ENCODE measurements at places on chromosomes 2 and 18. TPM values are rescaled to one million over a fixed set of nuclear protein-coding genes. Genes with fewer than 3 reads are reported as not detected.

GALNT13 gene
- 0.28 TPM for total RNA-seq

GPR75 gene
- total RNA-seq: 0.57 TPM

ERICH2 gene
- not detected for total RNA-seq

ZNF892 gene
- total RNA-seq: 5.3 TPM

MSTN gene
- total RNA-seq: 0.19 TPM

CNGA3 gene
- total RNA-seq: 0.09 TPM

ABCG8 gene
- under 0.01 TPM for total RNA-seq

CCDC102B gene
- total RNA-seq: 6.1 TPM

TBC1D8 gene
- 7.7 TPM for total RNA-seq

CD226 gene
- 16.7 TPM for total RNA-seq

ALPI gene
- 0.19 TPM for total RNA-seq

ZBTB7C gene
- total RNA-seq: 0.14 TPM

ANKMY1 gene
- total RNA-seq: 6.6 TPM

DNA sequence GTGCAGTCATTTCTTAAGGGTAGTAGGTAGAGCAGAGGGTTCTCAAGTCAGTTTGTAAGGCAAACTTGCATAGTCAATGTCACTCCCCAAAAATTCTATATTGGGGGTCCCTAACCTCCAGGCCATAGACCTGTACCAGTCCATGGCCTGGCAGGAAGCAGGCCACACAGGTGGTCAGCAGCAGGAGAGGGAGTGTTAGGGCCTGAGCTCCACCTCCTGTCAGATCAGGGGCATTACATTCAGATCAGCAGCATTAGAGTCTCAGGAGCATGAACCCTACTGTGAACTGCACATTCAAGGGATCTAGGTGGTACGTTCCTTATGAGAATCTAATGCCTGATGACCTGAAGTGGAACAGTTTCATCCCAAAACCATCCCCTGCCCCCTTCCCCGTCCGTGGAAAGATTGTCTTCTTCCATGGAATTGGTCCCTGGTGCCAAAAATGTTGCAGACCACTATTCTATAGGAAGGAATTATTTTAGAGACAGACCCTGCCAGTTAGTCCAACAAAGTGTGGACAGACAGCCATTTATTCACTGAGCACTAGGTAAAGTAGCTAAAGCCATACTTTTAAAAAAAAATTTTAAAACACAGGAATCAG, 6.7 kb downstream of the COA5 start:
- DNase-seq: no peak

GRCh38 chr2:80377071-80377470, 72.5 kb upstream of the LRRTM1 start:
- DNase-seq: no peak

- no peak for DNase-seq
These were observed 347.6 kb downstream of the RNF144A start for GRCh38 chr2:7264791-7265190.

GRCh38 chr18:22872900-22873537, 60.1 kb upstream of the RBBP8 start:
- DNase-seq: no peak

DNA sequence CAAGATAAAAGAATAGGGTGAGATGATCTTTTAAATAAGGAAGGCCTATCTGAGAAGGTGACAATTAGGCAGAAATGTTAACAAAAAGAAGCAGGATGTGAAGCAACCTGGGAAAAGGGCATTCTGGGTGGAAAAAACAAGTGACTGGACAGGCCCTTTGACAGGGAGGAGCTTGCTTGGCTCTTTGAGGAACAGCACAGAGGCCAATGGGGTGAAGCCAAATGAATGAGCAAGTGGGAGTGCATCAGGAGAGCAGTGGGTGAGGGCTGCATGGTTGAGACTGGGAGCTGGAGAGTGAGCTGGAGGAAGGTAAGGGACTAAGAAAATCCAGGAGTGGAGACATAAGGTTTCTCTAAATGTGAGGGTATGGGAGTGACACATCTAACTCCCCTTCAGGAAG, 126.9 kb downstream of the TDRD15 start:
- DNase-seq: no peak

GRCh38 chr2:100821255-100821910, 1.4 kb downstream of the NPAS2 start:
- no peak for DNase-seq

DNA sequence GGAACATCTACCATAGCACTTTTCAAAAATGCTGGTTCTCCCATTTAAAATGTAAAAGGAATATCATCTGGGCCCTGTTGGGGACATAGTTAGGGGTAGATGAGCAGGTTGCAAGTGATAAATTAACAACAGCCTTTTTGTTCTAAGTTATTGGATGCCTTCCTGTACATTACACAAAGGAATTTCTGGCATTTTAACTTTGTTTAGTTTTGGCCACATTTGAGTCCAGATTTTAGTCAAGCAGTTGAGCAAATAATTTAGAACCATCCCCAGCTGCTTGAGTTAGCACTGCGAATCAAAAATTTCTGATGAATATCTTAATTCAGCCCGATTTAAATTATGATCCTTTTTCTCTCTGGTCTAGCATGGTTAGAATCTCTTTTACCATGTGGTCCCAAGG, 124.4 kb downstream of the TTC27 start:
- DNase-seq: no peak

GRCh38 chr2:105904938-105905337, 160.2 kb downstream of the NCK2 start:
- no peak for DNase-seq

- DNase-seq: no peak
These were observed 36.2 kb downstream of the DIPK1C start for GRCh38 chr18:74420926-74421325.

- peak; percentile 8 for DNase-seq
These were observed 466.5 kb downstream of the METTL4 start for GRCh38 chr18:2104620-2105462.

- DNase-seq: no peak
These were observed 98.3 kb downstream of the FMNL2 start for GRCh38 chr2:152433289-152433688.

DNA sequence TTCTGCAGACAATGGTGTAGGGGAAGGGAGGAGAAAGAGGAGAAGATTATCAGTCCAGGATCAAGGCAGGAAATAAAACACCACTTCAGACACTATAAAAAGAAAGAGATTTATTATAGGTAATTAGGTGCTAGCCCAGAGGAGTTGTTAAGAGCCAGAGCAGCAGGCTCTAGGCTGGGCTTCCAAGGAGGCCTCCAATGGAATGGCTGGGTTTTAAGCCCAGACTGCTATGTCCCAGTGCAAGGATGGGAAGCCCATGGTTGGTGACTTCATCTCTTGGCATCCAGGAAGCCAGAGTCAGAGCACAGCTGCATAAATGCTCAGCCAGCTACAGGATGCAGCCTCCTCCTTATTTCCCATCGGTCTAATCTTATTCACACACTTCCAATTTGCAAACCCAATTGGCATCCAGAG, 95.6 kb downstream of the LAMA3 start:
- no peak for DNase-seq

DNA sequence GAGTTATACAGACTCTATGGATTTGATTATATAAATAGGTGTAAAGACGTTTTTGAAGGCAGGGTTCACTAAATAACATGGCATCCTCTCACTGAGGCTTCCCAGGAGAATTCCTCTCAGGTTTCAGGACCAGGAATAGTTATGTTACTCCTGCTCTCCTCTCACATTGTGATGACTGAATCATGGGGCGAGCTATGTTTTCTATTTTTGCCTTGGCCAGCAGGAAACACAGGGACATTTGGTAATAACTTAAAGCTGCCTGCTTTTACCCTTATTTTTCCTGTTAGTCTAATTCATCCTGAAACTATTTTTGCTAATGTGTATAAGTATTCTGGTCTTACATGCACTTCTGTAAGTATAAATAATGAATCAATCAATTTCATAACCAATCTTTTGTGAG, 115.3 kb upstream of the ITGB6 start:
- no peak for DNase-seq

DNA sequence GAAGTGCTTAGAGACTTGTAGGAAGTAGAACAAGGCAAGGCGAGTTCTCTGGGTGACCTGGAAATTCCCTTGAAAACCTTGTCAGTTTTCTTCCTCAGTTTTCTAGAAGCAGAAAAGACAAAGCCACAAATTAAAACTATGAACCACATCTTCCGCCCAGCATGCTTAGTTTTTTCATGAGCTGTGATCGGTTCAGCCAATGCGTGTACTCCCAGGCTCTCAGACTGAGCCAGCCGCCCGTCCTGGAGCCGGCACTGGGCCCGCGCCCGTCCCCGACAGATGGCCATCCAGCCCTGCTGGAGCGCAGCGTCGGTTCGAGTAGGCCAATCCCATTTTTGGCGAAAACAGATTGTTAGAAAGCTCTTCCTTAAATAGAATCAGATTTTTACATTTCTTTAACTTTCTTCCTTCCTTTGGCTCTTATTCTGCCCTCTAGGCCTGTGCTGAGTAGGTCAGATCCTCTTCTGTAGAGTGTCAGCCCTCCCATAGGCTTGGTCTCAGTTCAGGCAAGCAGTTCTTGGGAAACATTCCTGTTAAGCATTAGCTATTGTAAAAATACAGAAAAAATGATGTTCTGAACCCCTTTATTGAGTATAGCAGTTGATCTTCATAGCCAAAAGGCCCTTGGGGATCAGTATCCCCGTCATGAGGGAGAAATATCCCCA, 112.5 kb downstream of the NCK2 start:
- no peak for DNase-seq

DNA sequence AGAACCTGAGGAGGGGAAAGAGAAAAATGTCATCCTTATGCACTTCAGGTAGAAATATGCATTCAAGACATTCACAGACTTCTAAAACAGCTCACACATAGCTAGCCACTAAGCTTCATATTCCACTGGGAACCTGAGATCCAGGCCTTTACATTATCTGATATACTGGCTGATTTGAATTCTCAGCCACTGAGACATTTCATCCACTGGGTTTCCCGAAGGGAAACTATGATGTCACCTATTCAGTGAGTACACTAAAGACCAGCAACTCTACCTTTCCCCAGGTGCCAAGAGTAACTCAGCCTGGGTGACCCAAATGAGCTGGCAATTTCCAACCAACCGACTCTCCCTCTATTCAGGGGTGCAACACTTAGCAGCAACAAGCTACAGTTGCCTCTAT, 21.7 kb upstream of the SP100 start:
- no peak for DNase-seq

- DNase-seq: no peak
These were observed 28.9 kb upstream of the CCNYL1 start for GRCh38 chr2:207682557-207682956.

DNA sequence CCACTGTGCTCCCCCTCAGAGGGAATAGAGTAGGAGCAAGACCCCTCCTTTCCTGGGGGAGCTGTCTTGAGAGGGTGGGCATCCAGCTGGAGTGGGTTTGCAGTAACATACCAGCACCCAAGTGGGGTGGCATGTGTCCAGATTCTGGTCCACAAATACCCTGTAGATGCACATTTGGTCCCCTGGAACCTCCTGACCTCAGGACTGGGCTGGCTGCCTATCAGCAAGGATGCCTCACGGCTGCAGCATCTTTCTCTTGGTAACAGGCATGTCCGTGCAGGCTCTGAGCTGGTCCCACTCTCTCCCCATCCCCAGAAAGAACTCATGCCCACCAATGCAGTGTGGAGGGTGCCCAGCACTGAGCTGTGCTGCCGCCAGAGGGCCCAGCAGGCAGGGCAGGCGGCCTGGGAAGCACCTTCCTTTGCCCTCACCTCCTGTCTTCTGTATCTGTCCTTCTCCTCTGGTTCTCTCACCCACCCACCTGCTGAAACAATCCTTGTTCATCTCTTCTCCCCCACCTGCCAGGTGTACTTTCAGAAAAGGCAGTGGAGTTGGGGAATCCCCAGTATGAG, 47.4 kb downstream of the ITGB1BP1 start:
- no peak for DNase-seq

- DNase-seq: no peak
These were observed 799.7 kb upstream of the ACVR2A start for GRCh38 chr2:147045113-147045512.

GRCh38 chr2:40256649-40257048, 195.2 kb downstream of the SLC8A1 start:
- DNase-seq: no peak

DNA sequence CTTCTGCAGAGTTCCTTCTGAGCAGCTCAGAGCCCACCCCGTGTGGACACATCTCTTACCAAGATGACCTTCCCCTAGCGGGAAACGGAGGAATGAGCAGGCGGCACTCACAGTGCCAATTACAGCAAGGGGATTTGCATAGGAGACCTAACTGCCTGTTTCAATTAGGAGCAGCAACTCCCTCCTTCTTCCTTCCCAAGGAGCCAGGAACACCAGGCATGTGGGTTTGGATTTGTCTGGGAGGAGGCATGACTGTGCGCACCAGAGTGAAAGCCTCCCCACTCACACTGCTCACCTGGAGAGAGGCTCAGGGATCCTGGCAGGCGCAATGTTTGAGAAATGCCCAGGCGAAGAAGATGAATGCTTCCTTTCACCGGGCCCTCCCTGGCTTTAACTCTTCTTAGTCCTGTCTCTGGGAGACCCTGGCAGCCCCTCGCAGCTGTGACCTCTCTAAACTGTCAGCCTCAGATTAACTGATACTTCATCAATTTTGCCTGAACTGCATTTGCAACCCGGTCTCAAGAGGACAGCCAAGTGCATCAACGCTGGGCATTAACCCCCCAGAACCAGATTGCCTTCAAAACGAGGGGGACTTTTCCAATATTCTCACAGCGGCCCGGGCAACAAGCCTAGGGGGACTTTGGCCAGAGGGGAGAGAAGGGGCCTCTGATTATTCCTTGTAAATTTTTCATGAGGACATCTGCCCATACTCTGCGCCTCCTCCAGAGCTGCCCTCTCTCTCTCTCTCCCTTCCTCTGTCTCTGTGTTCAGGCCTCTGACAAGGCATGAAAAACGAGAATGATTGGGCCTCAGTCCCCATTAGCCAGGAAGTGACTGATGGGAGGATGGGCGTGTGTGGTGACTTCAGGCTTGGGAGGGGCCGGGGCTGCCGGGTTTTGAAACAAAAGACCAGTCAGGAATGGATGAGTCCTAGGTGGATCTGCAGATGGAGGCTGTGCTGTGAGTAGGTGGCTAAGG, 93.8 kb downstream of the CMPK2 start:
- DNase-seq: no peak

GRCh38 chr2:237878-238277, 26.0 kb downstream of the SH3YL1 start:
- no peak for DNase-seq

DNA sequence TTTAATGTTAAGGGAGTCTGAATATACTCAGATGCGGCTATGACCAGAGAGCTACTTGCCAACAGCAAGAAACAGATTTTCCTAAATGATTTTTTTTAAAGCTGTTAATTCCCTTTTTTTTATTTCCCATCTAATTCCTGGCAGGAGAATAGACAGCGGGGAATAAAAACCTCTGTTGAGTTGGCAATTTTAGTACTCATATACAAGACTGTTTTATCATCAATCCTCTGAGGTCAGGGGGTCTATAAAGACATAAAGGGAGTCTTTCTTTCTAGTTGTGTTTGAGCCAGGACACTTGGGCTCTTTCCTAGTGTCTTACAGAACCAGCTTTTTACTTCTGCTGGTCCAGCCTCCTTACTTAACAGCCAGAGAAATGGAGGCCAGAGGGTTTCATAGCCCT, 29.4 kb downstream of the MAIP1 start:
- no peak for DNase-seq

GRCh38 chr2:24768013-24768412, 25.2 kb downstream of the PTRHD1 start:
- no peak for DNase-seq

GRCh38 chr2:19231625-19232024, 126.8 kb downstream of the OSR1 start:
- no peak for DNase-seq
